ENCODE measurements at places on chromosomes 13 and 19.

- DNase-seq, result no peak
These were observed 106.8 kb downstream of the DNAJC3 start for GRCh38 chr13:95783747-95784146.

DNA sequence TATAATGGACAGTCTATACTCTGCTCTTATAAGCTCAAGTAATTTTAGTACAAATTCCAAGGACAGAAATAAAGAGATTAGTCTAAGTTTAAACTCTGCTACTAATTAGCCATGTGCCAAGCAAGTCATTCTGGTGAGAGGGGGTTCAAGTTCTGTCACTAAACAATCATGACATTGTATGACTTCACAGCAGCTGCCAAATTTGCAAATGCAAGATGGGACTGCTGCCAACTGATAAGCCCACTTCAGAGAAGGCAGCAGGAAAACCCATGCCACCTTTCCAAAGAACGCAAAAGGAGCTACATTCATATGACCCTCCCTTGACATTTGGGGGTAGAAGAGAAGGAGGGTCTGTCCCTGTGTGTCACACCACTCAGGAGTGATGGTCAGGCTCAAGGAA lies 60.7 kb upstream of the RFXAP start:
- DNase-seq, result no peak

DNA sequence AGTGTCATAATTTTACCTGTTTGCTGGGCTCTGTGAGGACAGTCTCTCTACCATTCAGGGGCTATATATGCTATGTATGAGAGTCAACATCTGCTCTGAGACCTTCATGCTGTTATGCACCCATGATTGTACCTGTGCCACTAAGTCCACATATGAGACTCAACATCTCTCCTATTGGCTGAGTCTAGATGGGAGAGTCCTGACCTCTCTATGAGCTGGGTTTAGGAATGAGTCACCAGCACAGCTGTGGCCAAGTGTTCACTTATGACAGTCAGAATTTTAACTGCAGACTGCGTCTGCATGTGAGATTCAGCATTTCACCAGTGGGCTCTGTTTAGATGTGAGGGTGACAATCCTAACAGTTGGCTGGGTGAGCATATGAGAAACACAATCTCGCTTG lies 49.5 kb downstream of the ZNF729 start:
- DNase-seq, result no peak

DNA sequence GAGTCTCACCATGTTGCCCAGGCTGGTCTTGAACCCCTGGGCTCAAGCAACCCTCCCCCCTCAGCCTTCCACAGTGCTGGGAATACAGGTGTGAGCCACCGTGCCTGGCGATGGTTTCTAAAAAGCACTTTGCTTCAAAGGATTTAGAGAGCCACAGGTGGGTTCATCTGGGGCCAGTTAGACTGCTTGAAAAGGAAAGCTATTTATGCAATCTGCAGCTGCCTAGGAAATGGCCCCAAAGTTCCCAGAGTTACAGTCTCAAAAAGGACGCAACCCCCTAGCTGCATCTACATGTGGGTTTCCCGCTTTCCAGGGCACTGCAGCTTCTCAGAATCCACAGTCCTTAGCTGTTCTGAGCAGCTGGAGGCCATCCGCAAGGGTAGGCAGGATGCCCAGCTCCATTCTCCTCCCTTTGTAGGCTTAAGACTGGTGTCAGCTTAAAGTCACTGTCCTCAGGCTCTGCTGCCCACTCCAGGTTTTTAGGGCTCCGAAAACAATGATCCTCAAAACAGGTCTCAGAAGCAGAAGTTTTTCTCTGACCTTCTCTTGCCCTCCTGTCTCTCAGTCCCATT lies 41.4 kb downstream of the ZNF823 start:
- DNase-seq, result no peak

Measured in thyroid gland (tissue), 4 donors.